Bronchial smooth muscle cell (primary cell): ENCODE measurements at places on chromosomes 6 and 20. TPM values are rescaled to one million over a fixed set of nuclear protein-coding genes. Genes with fewer than 3 reads are reported as not detected.

The ADGRG6 gene
- total RNA-seq: under 0.01 and 0.32 TPM in 2 replicates

The KIF13A gene
- 56.8 and 61.3 TPM in 2 replicates for total RNA-seq

The NKX2-2 gene
- total RNA-seq: under 0.01 TPM in 1 of 2 replicates, not detected in the other

The SLC22A1 gene
- 0.60 and 1.1 TPM in 2 replicates for total RNA-seq

The HMGN4 gene
- 64.7 and 68.7 TPM in 2 replicates for total RNA-seq

The OSTM1 gene
- total RNA-seq: 14.0 and 20.0 TPM in 2 replicates

The HLA-DOA gene
- total RNA-seq: under 0.01 TPM in 1 of 2 replicates, not detected in the other

The AFDN gene
- 23.0 and 23.8 TPM in 2 replicates for total RNA-seq

The LPA gene
- total RNA-seq: not detected in 2 replicates

The ABHD16B gene
- under 0.01 TPM in 1 of 2 replicates, not detected in the other for total RNA-seq

The OR2H1 gene
- total RNA-seq: not detected in 2 replicates

The AKAP7 gene
- total RNA-seq: 3.8 and 8.5 TPM in 2 replicates

The CCR6 gene
- total RNA-seq: not detected in 2 replicates

The TRAPPC3L gene
- 0.09 and 0.16 TPM in 2 replicates for total RNA-seq

The CPNE5 gene
- total RNA-seq: 0.47 TPM in 1 of 2 replicates, not detected in the other

The ACOT8 gene
- total RNA-seq: 46.2 and 58.5 TPM in 2 replicates

The ERVFRD-1 gene
- total RNA-seq: not detected in 2 replicates

The EFCAB8 gene
- total RNA-seq: under 0.01 TPM in 1 of 2 replicates, not detected in the other

The CCN6 gene
- total RNA-seq: not detected in 2 replicates

The MUC22 gene
- not detected in 2 replicates for total RNA-seq

The NUDT3 gene
- 10.6 and 15.1 TPM in 2 replicates for total RNA-seq

The TMEM63B gene
- total RNA-seq: 17.5 and 24.8 TPM in 2 replicates

The ANKRD6 gene
- 0.47 and 0.60 TPM in 2 replicates for total RNA-seq
